Activated CD4-positive, alpha-beta T cell treated with anti-CD3 and anti-CD28 coated beads, Interleukin-2, amount 50 U/mL, for 16 hours (primary cell): ENCODE measurements at places on chromosomes 12 and 14.

DNA sequence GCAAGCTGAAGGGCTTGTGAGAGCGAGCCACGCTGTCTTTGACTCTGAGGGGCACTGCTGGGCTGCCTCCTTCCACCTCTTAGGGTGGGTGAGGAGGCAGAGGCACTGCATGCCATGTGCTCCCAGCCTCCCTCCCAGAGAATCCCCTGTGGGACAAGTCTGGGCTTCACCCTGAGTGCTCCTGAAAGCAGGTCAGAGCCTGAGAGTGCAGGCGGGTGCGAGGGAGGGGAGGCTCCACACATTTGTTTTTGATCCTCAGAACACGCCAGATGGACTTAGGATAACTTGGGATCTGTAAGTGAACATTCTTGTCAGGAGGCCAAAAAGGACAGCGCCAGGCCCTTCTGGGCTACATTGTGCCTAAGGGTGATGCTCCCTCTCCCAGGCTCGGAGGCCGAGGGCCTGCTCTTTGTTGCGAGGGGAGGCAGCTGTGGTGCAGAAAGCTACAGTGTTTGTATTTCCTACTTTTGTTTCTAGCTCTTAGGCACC is 155.4 kb downstream of the TMX1 start:
- DNase-seq: no peak

DNA sequence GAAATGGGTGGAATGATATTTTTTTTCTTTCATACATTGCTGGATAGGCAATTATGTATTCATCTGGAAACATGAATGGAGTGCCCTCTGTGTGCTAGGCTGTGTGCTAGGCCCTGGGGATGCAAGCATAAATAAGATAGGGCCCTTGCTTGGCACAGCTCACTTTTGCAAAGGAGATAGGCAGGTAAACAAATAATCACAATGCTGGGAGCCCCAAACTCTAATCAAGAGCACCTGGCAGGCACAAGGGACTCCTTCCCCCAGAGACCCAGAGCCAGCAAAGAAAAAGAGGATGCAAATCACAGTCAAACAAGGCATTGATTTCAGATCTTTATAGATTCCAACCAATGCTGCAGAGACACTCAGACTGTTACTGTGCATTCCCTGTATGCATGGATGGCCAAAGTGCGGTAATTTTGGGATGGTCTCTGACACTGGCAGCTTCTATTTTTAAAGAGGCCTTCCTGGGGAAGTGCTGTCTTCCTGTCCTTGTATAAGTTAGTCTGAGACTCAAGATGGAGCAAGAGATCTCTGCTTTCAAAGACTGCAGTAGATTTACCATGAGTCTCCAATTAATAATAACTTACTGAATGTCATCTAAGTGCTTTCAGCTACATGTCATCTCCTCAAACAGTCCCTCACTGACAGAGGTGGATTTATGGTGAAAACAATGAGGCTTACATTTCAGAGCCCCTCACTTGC is 45.1 kb upstream of the CPM start:
- DNase-seq: no peak

DNA sequence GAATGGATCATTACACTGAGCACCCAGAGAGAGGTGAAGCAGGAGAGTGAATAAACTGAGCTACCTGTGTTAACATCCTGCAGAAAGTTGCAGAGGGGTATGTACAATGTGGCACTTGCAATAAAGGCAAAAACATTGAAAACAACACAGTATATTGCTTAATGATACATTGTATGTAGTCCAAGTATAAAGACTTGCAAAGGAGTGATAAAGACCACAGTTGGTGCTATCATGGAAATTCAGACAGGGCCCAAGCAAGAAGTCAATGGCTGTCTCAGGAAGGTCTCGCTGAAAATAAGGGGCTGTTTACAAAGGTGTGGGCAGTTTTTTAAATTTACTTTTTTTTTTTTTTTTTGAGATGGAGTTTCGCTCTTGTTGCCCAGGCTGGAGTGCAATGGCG is 10.0 kb downstream of the TMEM120B start:
- DNase-seq: no peak

- DNase-seq: peak; percentile 48
Measured at GRCh38 chr14:63296060-63296563, 22.6 kb downstream of the GPHB5 start.

GRCh38 chr12:26126340-26127284 is 1.8 kb upstream of the BHLHE41 start:
- DNase-seq: peak; percentile 40

DNA sequence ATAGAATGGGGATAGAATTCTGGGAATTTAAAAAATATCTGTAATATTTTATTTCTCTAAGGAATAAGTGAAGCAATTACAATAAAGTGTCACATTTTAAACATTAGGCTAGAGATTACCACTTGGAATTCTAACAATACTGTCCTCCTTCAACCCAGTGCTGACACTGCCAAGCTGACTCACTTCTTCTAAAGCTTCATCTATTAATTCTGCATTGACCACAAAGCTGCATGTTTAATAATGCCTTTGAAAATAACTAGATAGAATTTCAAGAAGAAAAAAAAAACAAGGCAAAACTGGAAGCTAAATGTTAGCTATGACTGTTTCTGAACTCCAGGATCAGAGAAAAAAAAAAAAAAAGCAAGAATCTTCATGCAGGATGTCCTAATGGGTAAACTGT is 970.7 kb upstream of the FBXO33 start:
- no peak for DNase-seq

DNA sequence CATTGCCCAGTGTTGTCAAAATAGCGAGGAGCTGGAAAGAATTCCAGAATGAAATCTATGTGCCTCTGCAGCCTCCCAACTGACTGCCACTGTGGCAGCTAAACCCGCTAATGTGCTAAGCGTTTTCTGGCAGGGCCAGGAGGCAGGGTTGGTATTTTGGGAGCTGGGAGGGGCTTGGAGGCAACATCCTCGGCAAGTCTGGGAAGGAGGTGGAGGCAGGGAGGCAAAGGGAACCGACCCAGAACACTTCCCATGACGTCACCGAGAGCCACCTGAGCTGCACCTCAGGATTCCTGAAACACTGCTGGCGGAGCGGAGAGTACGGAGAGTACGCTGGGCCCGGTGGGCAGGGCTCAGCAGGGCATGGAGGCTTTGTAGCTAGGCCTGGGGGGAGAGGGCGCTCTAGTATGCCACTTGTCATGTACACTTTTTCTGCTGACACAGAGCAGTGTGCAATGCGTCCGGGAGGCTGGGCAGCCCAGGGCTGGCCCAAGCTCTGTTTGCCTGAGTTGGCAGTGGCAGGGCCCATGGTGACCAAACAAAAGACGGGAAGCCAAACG is 81.5 kb downstream of the DPF3 start:
- DNase-seq: no peak

DNA sequence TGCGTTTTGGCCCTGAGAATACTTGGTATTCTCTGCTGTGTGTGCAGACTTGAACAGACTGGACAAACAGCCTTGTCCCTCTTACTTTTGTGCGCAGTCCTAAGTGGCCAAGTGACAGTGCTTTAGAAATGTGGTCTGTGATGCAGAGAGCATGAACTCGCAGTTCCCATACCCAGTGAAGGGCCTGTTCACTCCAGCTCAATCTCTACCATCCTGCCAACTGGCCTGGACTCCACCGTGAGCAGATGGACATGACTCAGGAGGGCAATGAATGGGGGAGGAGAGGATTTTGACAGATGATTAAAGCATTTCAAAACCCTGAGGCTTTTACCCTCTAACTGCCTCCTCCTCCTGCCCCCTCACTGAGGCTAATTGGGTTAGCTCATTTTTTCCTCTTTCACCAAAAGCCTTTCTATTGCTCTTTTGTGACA is 62.5 kb upstream of the PYGL start:
- no peak for DNase-seq

- no peak for DNase-seq
Measured at GRCh38 chr12:88812610-88813009, 232.3 kb upstream of the KITLG start.

DNA sequence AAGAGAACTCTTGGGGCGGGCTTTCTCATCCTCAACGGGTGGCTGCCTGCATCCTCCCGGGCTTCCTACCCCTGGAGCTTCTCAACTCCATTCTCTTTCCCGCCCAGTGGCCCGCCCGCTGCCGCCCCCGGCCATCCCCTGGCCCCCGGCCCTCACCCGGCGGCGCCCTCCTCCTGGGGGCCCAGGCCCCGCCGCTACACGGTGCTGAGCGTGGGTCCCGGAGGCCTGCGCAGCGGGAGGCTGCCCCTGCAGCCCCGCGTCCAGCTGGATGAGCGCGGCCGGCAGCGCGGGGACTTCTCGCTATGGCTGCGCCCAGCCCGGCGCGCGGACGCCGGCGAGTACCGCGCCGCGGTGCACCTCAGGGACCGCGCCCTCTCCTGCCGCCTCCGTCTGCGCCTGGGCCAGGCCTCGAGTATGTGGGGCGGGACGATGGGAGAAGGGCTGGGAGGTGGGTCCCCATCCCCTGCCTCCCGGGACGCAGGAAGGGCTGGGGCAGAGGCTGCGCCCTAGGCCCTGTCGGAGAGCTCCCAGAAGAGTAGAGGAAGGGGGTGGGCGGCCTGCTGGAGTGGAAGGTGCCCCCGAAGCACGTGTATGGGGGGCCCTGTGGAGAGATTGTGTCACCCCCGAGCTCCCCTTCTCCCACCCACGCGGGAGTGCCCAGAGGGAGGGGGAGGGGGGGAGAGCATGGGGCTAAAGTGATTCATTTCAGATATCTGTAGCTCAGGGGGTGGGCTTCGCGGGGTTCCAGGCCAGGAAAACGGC is 1.5 kb downstream of the LAG3 start:
- no peak for DNase-seq

- DNase-seq: no peak
Measured at GRCh38 chr12:13390918-13391317, 194.4 kb downstream of the EMP1 start.

GRCh38 chr12:111673503-111673902 is 12.3 kb downstream of the BRAP start:
- no peak for DNase-seq

- DNase-seq: no peak
Measured at GRCh38 chr12:111170543-111170942, 198.4 kb downstream of the PHETA1 start.

DNA sequence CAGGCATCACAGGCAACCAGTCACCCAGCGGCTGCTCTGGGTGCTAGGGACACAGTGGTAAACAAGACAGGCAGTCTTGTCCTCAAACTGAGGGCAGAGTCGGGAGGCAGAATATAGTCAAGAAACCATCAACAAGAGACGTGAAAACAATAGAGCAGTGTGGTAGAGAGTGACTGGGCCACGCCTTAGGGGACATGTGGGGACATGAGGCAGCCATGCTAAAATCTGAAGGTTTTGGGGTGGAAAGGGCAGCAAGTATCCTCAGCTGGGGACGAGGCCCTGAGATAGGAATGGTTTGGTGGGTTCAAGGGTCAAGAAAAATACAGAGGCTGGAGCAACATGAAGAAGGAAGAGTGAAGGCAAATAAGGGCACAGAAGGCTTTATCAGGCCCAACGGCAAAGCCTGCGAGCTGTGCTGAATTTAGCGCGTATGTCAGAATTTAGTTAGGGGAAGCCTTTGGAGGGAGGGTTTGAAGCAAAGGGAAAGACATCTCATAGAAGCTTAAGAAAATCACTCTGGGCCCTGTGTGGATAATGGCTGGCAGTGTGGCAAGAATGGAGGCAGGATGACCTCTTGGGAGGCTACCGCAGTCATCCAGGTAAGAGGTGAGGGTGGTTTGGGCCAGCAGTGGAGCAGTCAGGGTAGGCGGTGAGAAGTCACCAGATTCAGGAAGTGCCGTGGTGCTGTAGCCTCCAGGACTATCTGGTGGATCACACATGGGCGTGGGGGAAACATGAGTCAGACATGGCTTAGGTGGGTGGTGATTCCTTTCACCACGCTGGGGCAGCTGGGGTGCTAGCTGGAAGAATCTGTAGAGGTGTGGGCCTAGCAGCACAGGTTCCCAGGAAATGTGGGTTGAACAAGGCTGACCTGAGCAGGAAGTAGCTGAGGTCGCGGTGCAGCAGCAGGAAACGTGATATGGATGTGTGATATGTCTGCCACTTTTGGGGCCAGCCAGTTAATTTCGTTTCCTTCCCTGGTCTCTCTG is 3.0 kb downstream of the EVL start:
- peak; percentile 95 for DNase-seq

GRCh38 chr12:52473768-52474167 is at the start of gene KRT6C:
Gene KRT6C (minus strand): TSS chr12:52473805. CDS start chr12:52473737, 68 bp downstream.
- no peak for DNase-seq

GRCh38 chr12:14384783-14385638 is 19.5 kb downstream of the ATF7IP start:
- DNase-seq: peak; percentile 91

DNA sequence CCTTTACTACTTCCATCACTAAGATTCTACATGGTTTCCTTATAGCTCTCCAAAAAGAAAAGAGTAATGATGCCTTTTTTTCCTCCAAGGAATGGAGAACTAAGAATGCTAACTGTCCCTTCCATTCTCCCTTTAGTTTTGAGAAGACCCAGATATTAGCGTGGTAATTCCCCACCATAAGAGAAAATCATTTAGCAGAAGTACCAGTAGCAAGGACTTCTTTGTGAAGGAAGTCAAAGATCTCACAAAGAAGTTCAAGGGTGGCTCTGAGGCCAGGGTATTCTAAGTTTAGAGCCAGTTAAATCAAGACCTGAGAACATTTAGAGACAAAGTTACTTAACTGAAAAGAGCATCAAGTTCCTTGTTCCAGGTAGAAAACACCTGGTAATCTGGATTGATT is 7.3 kb downstream of the USP15 start:
- no peak for DNase-seq

DNA sequence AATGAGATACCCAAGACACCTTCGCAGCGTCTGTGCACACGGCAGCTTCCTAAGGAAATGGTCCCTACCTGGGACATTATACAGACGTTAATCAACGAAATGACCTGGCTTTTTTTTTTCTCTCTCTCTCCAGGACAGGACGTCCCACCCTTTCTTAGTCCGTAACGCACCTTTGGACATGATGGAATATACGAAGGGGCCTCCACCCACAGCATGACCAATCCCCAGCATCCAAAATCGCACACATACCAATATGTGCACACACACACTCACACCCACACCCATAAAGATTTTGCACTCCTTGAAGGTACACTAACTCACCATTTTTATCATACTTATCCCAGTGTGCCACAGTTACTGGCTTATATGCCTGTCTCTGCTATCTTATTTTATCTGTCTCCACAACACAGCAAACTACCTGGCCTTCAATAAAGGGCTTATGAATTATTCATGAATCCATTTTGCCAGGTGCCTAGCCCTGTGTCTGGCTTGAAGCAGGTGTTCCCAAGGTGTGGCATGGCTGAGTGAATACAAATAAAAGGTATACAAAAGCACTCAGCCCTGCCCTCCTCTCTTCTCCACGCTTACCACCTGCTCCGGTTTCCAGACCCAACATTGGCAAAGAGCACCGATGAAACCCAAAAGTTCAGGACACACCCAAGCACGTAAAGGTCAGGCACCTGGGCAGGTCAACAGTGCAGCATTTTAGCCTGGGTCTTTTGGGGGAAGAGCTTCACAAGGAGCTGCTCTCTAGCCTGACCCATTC is 2.2 kb downstream of the SCNN1A start:
- no peak for DNase-seq

DNA sequence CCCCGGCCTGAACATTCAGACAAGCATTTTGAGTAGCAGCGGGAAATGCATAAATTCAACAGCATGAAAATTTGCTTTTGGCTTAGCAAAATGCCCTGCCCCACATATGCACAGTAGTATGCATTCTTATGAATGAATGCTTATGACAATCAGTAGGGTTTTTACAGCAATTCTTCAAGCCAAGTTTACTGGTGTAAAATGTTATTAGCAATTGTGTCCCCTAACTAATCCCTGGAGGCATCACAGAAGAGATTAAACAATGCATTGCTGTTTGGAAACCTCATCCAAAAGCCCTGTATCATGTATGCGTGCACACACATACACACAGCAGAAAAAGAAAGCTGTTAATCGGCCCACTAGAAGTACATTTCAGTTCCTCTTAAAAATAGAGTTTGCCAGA is 406.5 kb downstream of the LRIG3 start:
- no peak for DNase-seq
